CD4-positive, alpha-beta T cell treated with Interleukin-6 for 4 hours (primary cell): ENCODE measurements at places on chromosomes 2 and 18.

DNA sequence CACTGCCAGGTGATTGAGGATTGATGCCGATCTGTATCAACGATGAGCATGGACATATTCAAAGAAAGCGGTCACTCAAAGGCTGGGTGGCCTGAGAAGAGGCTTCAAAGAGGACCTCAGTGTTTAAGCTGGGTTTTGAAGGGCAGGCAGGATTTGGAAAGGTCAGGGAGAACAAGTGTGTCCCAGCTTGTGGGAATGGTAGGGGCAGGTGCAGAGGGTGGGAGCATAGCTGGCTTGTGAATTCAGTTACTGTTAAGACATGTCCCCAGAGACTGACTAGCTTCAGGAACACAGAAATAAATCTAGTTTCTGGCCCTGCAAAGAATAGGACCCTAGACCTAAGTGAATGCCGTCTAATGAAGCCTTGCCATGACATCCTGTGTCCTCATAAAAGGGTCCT, 363.4 kb downstream of the CLIP4 start:
- no peak for DNase-seq

- DNase-seq, result no peak
Measured at GRCh38 chr18:12376034-12376753, 833 bp downstream of the AFG3L2 start.

DNA sequence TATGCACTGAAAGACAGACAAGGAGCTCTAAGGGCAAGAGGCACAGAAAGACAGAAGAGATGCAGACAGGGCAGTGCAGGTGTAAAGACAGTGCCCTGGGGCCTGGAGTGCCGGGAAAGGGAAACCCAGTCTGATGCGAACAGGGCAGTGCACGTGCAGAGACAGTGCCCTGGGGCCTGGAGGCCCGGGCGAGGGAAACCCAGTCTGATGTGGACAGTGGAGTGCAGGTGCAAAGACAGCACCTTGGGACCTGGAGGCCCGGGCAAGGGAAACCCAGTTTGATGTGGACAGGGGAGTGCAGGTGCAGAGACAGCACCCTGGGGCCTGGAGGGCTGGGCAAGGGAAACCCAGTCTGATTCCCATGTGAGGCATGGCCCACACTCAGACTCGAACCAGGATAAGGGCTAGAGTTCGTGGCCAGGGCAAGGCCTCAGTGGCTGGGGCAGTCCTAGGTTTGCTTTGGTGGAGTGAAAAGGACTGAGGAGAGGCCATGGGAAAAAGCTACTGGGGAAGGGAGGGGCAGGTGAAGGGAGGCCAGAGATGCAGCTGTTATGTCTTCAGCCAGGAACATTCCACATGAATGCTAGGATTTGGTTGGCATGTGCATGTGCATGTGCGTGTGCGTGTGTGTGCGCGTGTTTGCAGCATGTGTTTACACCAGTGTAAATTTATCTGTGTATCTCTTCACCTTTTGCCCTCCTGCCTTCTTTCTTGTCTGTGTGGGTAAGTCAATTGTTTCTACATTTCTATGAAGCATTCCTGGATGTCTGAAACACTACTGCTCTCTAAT, 39.1 kb upstream of the DNMT3A start:
- no peak for DNase-seq

- DNase-seq, result no peak
Measured at GRCh38 chr2:223887127-223887526, 49.7 kb upstream of the AP1S3 start.

DNA sequence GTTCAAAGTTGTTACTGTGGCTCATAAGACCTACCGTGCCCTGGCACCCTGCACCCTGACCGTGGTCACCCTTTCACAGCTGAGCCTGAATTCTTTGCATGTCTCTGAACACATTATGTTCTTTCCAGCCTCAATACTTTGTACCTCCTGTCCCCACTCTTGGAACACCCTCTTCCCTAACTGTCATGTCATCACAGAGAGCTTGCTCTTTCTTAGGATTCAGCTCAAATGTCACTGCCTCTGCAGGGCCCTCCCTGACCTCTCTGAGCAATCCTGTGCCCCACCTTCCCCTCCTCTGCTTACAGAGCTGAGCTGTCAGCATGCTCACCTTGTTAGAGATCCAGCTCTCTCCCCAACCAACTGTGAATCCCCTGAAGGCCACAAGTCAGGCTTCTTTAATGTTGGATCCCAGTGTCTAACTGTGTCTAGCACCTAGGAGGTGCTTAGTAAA, 15.0 kb downstream of the PRKAG3 start:
- no peak for DNase-seq

GRCh38 chr2:174635015-174635593, 37.5 kb upstream of the WIPF1 start:
- DNase-seq, result no peak

DNA sequence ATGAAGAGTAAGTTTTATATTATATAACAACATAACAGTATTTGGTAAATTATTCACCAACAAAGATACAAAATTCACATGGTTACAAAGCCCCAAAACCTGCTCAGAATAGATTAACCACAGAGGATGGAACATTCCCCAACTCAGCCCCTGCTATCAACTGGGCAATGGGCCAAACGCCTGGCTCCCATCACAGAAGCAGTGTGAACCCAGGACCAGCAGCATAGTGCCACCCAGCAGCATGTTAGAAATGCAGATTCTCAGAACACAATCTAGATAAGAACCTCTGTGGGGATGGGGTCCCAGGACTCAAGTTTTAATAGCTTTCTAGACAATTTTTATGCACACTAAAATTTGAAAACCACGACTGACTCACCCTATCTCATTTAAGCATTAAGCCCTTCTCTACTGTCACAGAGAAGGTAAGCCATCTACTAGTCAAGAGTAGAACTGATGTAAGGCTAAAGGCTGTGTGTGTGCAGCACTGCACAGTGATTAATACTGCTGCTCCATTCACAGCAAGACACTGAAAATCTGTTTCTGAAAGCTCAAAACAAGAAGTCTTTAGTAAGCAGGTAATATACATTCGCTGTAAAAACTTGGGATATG, 15.2 kb downstream of the AFG3L2 start:
- DNase-seq, result no peak

GRCh38 chr18:40613721-40614120, 1341.3 kb upstream of the PIK3C3 start:
- DNase-seq, result no peak
